ENCODE measurements at places on chromosomes 6 and 20.

- H3K27me3 ChIP-seq, result no peaks in the 10 kb centered on the region
- no peak overlapping the region for H3K27ac ChIP-seq
- H3K36me3 ChIP-seq, result peaks cover 33% of the 10 kb centered on the region
- no peak for DNase-seq
Observed at GRCh38 chr6:134172020-134172705, 119.7 kb upstream of the SLC2A12 start.

DNA sequence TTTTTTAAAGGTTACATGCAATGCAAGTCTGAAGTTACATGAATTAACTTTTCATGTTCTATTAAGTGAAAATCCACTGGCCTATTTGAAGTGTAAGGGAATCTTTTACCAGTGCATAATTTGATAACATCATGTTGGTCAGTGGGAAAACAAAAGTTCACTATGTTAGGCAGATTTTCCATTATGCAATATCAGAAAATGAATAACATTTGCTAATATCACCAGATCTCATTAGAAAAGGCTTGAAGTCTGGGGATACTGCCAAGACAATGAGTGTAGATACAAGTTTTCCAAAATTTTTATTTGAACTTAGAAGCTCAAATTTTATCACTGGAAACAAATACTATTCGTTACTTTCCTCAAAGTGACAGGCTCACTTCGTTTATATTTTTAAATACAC, 296.4 kb upstream of the CDH4 start:
- H3K27me3 ChIP-seq, result no peaks in the 10 kb centered on the region
- H3K4me3 ChIP-seq, result no peak overlapping the region
- no peak for DNase-seq
- H3K4me1 ChIP-seq, result no peaks in the 10 kb centered on the region

- no peak overlapping the region for H3K27ac ChIP-seq
- no peaks in the 10 kb centered on the region for H3K36me3 ChIP-seq
- DNase-seq, result no peak
- no peaks in the 10 kb centered on the region for H3K4me1 ChIP-seq
- no peaks in the 10 kb centered on the region for H3K27me3 ChIP-seq
Observed at GRCh38 chr6:7341989-7342742, 29.2 kb upstream of the SSR1 start.

DNA sequence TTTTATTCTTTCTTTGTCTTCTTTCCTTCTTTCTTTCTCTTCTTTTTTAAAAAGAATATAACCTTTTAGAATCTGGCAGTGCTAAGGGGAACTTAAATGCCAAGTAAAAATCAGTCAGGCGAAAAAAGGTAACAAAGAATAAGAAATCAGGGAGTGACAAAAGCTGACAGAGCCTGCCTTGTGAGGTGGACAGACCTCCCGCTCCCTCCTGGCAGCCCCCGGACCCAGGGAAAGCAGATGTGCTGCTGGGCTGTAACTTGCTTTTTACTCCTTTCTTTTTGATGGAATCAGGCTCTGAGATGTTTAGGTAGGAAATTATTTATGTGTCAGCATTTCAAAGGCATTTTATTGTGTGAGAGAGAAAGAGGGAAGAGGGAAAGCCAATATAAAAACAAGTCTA, 95.5 kb upstream of the TRAF3IP2 start:
- peaks cover 11% of the 10 kb centered on the region for H3K4me1 ChIP-seq
- H3K36me3 ChIP-seq, result peaks cover 42% of the 10 kb centered on the region
- DNase-seq, result no peak
- no peak overlapping the region for H3K4me3 ChIP-seq
- H3K27ac ChIP-seq, result no peak overlapping the region

DNA sequence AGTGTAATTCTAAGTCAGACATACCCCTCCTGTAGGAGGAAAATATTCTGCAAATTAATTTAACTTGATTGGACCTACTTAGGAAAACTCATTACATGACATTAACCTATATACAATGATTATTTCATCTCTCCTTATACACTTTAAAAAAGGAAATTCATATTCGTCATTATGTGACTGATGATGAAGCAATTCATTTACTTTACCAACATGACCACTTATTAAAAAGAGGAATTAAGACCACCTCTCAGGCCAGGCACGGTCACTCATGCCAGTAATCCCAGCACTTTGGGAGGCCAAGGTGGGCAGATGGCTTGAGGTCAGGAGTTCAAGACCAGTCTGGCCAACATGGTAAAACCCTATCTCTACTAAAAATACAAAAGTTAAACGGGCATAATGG, 11.6 kb downstream of the AKIRIN2 start:
- DNase-seq, result no peak
- H3K4me3 ChIP-seq, result no peak overlapping the region
- H3K27ac ChIP-seq, result no peak overlapping the region

- no peaks in the 10 kb centered on the region for H3K36me3 ChIP-seq
- no peaks in the 10 kb centered on the region for H3K4me1 ChIP-seq
- no peaks in the 10 kb centered on the region for H3K27me3 ChIP-seq
- H3K4me3 ChIP-seq, result no peak overlapping the region
- DNase-seq, result no peak
Observed at GRCh38 chr20:10784554-10785183, 110.9 kb upstream of the JAG1 start.

- peaks cover 58% of the 10 kb centered on the region for H3K4me1 ChIP-seq
- H3K27me3 ChIP-seq, result no peaks in the 10 kb centered on the region
- H3K36me3 ChIP-seq, result no peaks in the 10 kb centered on the region
- H3K27ac ChIP-seq, result peak overlapping the region; percentile 98
- H3K4me3 ChIP-seq, result peak overlapping the region; percentile 79
- peak; percentile 37 for DNase-seq
Observed at GRCh38 chr6:142943711-142944123, 1.3 kb downstream of the HIVEP2 start.

DNA sequence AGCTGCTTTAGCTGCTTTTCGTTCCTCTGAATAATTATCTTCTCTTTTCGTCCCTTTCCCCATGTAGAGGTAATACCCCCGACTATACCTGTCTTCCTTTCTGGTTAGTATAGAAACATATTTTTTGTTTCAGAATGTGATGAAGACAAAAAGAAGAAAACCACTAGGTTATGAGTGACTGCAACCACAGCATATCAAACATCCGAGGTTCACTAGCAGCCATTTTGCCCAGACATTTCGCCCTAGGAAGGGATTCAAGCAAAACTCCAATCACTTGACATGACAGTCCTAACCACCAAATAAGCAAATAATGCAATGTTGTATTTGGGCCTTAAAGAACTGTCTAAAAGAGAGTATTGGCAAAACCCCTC, 9.4 kb downstream of the SNX5 start:
- H3K4me1 ChIP-seq, result peaks cover 58% of the 10 kb centered on the region
- H3K27ac ChIP-seq, result peak overlapping the region; percentile 29
- no peak for DNase-seq
- H3K4me3 ChIP-seq, result peak overlapping the region; percentile 28

GRCh38 chr20:54122189-54122588, 51.6 kb downstream of the CYP24A1 start:
- no peak for DNase-seq
- H3K27me3 ChIP-seq, result no peaks in the 10 kb centered on the region
- no peaks in the 10 kb centered on the region for H3K36me3 ChIP-seq
- no peak overlapping the region for H3K27ac ChIP-seq

DNA sequence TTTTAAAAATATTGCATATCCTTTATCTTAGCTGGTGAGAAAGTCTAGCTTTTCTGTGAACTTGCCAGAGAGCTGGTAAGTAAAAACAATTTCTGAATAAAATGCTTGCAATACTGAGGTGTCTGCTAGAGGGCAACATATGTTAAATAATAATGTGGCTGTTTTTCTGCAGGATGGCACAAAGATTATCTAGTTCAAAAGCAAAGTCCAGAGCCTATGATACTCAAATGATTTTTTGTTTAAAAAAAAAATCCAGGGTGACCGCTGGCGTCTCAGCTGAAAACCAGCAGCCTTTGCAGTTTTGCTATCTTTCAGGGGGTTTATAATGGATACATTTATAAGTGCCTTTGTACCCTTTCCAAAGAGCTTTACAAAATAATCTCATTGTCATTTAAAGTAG, 194.9 kb downstream of the PHACTR1 start:
- H3K36me3 ChIP-seq, result no peaks in the 10 kb centered on the region
- no peak for DNase-seq
- no peak overlapping the region for H3K4me3 ChIP-seq

GRCh38 chr6:18488004-18488403, 100.9 kb downstream of the RNF144B start:
- no peaks in the 10 kb centered on the region for H3K4me1 ChIP-seq
- no peak overlapping the region for H3K27ac ChIP-seq
- no peak overlapping the region for H3K4me3 ChIP-seq
- no peak for DNase-seq
- no peaks in the 10 kb centered on the region for H3K27me3 ChIP-seq
- no peaks in the 10 kb centered on the region for H3K36me3 ChIP-seq

Measured in CD8-positive, alpha-beta memory T cell (primary cell).